ENCODE measurements at places on chromosomes 11 and 22.

DNA sequence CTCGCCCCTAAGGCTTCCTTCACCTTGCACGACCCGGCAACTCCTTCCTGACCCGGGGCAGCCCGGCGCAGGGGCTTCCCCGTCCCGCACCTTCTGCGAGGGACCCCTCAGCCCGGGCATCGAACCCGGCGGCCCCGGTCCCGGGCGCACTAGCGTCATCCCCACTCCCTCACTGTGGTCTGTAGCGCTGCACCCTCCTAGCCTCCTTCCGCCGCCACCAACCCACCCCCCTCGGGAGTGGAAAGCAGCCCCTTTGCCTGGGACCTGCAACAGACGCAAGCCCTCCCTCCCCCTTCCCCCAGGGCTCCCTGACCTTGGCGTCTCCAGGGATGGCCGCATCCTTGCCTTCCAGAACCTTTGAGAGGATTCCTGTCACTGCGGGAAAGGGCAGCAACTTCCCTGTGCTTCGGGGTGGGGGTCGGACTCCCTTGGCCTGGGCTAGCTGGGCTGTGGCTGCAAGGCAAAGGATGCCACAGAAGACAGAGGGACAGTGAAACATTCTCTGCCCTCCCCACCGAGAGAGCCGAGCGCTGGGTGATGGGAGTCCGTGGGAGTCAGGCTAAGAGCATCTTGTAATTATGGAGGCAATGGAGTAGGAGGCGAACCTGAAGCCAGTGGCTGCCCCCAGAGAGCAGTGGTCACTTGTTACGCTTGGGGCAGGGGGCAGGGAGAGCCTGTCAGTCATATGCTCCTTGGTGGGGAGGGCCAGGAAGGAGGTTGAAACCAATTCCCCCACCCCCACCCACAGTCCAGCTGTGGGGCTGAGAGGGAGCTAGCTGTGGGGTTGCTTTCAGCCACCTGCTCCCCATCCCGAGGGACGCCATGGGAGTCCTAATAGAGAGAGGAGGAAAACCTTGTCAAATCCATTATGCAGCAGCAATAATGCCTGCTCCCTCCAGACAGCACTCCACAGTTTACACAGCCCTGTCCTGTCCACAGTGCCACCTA, 920 bp downstream of the TMEM132A start:
- DNase-seq: peak; percentile 12

DNA sequence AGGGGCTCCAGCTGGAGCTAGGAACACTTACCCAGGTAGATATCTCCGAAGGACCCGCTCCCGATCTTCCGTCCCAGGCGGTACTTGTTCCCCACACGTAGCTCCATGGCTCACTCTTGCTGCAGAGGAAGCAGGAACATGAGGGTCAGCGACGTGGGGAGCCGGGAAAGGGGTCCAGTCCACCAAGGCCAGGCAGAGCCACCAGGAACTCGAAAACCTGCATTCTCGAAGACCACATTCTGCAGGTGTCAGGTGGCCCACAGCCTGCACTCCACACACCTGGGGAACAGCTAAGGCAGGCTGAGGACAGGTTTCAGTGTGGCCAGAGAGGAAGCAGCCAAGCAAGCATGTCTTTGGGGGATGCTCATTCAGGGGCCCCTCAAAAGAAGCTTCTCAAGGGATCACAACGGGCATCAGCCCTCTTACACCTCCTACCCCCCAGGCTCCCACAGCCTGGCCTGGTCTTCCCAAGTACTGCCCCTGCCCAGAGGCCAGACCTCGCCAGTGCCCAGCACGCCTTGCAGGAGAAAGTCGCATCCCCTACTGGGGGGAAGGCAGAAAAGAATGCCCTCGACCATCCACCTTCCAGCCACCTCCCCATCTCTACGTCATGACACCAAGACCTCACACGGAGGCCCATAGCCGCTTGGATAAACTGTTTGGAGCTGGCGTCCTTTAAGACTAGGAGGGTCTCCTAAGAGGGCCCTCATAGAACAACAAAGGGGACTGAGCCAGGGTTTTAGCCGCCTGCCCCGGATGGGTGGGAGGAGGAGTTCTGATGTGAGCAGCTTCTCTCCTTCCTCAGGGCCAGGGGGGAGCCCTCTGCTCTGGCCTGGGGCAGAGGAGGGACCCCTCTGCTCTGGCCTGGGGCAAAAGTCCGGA, 2.9 kb downstream of the CSNK1E start:
- DNase-seq: no peak

- DNase-seq: no peak
These were observed 98.8 kb downstream of the PRR5L start for GRCh38 chr11:36394926-36395325.

DNA sequence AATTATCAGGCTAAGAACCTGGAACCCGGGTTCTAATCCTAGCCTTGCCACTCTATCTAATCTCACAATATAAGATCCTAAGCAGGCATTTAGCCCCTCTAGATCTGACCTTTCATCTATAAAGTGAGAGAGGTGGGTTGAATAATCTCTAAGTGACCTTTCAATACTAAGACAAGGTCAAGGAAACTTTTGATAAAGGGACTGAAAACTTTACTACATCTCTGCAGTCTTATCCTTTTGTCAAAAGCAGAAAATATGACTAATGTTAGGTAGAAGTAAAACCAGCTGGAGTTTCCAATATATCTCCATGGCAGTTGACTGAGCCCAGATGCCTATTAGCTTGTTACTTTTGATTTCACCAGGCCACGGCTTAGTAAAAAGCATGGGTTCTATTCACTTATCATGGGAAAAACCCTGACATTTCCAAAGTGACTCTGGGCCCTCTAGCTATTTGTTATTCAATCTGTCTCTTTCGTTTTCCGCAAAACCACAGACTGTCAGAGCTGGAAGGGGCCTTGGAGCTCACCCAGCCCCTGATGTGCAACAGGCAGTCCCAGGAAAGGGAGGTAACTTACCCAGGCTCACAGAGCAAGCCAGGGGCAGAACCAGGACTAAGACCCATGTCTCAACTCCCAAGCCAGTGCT, 75.8 kb downstream of the RAB30 start:
- DNase-seq: no peak

DNA sequence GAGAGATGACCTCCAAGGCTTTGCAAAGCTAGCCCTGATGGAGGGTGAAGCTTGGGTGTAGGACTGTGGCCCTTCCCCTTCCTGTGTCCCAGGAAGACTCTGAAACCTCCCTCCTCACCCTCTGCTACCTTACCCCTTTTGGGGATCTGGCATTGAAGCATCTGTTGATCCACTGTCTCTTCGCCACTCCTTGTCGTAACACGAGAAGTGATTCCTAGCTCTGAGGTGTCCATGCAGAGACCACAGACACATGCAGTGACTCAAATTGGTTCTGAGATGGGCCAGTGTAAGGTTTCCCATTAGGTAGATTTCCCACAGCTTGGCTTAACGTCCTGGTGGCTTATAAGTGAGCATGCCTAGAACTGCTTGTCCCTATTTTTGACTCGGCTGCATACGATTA, 101.4 kb downstream of the ZBTB16 start:
- no peak for DNase-seq

DNA sequence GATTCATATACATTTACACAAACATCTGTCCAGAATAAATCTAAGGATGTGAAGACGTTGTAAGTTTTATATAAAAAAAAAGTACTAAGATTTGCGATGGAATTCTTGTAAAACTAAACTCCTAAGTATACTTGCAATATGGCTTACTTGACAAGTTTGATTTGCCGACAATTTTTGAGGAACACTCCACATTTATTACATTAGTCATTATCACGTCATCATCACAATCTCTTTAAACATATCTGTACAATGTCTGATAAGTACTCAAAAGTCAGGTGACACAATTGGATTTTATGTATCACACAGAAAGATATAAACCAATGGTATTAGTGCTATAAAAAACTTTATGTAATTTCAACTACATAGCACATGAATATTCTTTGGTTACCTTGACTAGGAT, 30.4 kb downstream of the IMMP1L start:
- DNase-seq: no peak

DNA sequence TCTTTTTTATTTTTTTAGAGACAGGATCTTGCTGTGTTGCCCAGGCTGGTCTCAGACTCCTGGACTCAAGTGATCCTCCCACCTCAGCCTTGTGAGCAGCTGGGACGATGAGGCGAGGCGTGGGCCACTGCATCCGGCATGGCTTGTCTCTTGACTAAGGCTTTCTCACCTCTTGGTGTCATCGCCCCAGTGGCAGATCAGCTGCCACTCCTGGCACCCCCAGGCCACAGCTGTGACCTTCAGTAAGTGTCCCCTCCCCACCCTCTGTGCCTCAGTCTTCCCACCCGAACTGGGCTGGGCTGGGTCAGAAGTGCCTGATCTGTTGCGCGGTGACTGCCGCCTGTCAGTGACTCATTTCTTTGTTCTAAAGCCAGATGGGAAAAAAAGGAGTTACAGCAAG, 3.6 kb downstream of the SYNGR1 start:
- no peak for DNase-seq

DNA sequence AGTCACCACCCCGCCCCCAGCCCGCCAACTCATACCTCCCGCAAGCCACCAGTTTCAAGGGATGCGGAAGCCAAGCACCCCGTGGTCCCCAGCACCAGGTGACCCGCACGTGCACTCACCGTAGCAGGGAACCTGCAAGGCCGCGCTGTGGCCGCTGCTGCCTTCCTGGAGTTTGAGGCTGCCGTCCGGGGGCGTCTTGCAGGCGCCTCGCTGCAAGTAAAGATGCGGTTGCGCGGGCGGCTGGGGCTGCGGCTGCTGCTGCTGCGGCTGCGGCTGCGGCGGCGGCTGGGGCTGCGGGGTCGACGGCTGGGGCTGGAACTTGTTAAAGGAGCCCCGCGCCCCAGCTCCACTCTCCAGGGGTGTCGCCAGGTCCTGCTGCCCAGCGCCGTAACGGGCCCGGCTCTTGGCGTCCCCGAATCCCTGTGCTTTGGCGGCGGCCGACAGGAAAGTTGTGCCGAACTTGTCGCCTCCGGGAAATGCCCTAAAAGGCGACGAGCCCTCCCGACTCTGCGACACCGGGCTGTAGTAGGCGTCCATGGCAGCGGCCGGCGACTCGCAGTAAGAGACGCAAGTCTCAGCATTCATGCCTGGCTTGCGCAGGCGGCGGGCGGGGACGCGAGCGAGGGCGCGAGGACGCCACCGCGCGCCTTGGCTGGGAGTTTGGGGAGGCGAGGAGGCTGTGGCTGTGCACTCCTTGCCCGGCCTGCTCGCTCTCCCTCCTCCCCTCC, at the start of gene ALX4:
TSS of gene ALX4 (minus strand) at position 662 of the 728 bp plus-strand sequence. CDS start at position 585, 77 bp downstream.
- DNase-seq: no peak

All from kidney tubule cell (primary cell).